Midbrain (tissue), 1 donor: ENCODE measurements at places on chromosomes 12 and 14.
A peak's percentile ranks its signal among the peaks of the same experiment; 100 is the strongest.

DNA sequence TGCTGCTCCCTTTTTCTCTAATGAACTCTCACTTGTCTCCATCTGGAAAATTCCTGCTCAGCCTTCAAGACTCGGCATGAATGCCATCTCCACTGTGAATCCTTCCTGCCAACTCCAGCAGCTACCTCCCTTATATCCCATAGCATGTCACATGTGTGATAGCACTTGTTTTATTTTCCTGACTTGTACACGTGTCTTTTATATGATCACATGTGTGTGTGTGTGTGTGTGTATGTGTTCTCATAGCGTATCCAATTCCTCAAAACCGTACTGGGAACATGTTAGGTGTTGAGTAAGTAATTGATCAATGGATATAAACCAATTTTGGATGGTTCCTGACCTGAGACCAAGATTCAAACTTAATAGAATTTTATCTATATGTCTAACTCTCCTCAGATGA lies 1107.7 kb downstream of the GALC start:
- DNase-seq: no peak

DNA sequence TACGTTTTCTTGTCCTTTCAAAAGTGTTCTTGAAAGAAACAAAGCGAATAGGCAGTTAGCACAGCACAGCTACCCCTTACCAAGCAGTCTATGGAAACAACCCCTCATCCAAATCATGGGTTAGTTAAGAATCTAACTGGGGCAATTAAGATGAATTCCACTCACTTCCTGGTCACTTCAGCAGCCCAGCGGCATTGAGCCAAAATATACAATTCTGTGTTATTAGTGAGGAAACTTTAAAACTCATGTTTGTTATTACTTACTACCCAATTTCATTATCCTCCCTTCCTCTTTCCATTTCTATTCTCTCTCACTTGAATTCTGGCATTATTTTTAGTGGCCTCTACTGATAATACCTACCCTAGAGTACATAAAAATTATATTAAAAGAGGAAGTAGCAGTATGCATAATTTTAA lies 121.4 kb downstream of the PPHLN1 start:
- no peak for DNase-seq

- DNase-seq: no peak
These were observed 6.9 kb downstream of the DERA start for GRCh38 chr12:15918066-15918465.

DNA sequence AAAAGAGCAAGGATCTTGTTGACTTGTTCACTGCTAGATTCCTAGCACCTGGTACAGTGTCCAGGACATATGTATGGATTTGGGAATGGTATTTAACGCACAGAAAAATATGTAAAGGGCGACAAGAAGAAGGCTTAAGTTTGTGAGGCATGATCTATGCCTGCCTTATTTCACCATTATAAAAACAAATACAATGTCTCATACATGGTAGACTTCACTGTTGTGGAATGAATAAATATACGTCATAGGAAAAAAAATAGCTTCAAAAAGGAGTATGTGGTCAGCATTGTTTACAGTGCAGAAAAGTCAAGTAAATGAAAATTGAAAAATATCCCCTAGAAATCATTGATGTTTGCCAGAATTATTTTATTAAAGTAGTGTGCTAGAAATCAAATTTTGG lies 30.0 kb downstream of the HCFC2 start:
- DNase-seq: no peak

- no peak for DNase-seq
These were observed 61.9 kb upstream of the CMKLR1 start for GRCh38 chr12:108400900-108401480.

DNA sequence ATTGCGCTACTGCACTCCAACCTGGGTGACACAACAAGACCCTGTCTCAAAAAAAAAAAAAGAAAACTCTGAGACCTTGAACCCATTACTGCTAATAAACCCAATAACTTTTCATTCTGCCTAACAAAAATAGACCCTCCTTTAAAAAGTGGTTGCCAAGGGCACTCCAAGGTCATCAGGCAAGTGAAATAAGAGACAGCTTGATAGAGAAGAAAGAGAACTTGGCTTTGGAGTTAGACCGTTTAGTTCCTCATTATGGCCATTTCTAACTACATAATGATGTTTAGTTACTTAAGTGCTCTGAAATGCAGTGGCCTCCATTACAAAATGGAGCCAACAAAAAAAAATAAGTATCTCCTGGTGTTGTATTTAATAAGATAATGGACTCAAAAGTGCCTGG lies 55.9 kb downstream of the PHLDA1 start:
- DNase-seq: no peak

GRCh38 chr14:100545359-100545758 lies 41.9 kb downstream of the BEGAIN start:
- no peak for DNase-seq

DNA sequence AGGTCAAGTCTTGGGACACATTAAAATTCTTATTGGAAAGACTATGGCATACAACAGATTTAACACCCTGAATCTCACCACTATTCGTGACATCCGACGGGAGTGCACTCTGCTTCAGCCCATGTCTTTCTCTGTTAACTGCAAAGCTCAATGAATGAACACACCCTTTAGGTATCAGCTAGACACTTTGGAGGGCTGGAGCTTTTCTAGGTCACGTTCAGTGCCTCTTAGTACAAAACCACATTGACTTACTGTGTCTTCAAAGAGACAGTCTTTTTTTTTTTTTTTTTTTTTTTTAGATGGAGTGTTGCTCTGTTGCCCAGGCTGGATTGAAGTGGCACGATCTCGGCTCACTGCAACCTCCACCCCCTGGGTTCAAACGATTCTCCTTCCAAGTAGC lies 80.6 kb downstream of the GLT1D1 start:
- no peak for DNase-seq

GRCh38 chr14:105178069-105178867 lies 2.8 kb downstream of the NUDT14 start:
- DNase-seq: no peak

DNA sequence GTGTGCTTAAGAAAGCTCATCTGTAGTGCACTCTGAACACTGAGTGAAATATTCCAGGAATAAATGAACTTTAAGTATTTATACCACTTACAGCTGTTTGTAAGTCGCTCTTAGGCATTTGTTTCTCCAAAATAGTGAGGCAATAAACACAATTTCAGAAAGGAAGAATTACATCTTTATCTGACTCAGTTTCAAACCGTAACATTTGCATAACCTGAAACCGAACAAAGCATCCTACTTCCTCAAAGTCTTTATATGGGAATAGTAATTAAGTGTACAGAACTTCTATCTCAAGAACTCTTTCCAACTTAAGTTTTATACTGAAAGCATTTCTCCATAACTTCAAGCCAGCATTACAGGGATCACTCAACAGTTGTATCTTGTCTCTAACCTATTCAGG lies 58.4 kb downstream of the SOX5 start:
- no peak for DNase-seq

DNA sequence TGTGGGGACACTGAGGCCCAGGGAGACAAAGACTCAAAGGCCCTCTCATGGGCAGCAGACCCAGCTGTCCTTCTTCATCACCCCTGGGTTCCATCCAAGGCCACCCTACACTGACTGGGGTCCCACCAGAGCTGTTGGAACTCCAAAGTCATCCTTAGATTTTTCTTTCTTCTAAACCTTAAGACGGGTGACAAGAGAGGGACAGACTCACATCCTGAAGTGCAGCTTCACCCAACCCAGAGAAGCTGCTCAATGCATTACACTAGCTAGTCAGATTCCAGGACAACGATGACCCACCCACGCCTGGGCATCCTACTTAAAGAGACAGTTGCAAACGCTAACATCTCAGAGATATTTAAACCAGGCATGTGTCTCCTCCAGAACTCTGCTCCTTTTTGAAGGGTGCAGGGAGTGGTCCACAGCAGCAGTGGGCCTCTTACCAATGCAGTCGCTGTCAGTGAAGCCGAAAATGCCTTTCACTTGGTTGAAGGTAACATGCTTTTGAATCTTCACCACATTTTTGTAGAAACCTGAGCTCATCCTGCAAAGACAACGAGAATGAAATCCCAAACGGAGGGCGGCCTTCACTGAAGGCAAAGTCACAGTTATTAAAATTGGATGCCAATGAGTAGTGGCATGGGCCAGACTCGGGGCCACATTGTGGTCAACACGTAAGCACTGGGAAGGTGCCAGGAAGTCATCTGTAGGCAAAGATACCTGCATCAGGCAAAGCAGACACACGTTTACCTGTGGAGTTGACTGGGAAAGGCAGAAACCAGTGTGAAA lies 23.4 kb downstream of the SLC25A47 start:
- no peak for DNase-seq

DNA sequence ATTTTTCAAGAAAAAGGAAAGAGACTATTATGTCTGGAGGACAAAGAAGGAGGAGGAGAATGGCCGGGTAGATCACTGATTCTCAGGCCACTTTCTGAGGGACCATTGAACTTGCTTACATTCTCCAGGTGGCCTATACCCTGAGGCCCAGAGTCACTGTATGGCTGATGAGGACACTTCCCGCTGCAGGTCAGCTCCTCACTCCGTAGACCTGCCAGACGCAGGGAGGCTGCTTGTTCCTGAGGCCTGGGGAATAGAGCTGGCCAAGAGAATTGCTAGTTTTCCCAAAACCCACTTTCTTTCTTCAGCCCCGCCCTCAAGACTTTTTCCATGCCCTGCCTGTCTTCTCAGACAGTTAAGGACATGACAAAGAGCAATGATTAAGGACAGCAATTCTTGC lies 510.5 kb upstream of the TBX3 start:
- DNase-seq: no peak

- no peak for DNase-seq
These were observed 10.9 kb upstream of the SERPINA9 start for GRCh38 chr14:94486883-94487282.

GRCh38 chr12:18391151-18391550 lies 129.8 kb downstream of the PIK3C2G start:
- no peak for DNase-seq

GRCh38 chr12:127297327-127297726 lies 969.6 kb upstream of the TMEM132C start:
- DNase-seq: no peak

GRCh38 chr12:43271659-43272058 lies 280.3 kb downstream of the ADAMTS20 start:
- DNase-seq: no peak

DNA sequence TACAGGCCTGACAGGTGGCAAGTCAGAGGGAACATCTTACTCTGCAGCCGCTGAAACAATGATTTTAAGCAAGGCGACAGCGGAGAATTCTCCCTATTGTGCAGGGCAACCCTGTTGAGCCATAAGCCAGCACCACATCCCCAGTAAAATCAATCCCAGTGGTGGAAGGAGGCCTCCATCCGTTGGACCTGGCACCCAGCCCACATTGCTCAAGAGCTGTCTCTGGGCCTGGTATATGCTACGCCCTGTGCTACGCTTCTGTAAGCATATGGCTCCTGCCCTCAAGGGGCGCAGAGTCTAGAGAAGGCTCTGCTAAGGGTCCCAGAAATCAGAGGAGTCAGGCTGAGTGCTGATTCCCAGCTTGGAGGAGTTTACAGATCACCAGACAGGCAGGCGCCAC lies 265.5 kb downstream of the CACNA1C start:
- no peak for DNase-seq

- DNase-seq: no peak
These were observed 111.5 kb downstream of the SRGAP1 start for GRCh38 chr12:63955831-63956666.

DNA sequence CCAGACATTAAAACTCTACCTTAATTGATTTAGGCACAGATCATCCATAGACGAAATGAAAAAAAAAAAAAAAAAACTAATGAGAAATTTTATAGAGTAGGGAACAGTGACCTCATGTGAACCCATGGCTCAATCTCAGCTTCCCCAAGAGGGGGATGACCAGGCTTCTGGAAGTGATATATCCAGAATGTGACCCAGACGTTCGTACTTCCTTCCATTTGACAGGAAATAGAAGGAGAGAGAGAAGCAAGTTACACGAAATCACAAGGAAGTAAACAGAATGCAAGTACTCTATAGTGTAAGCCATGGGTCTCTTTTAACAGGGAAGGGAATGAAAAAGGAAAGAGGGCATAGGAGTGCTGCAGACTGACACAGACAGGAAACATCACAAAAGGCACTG lies 10.1 kb downstream of the FOXN3 start:
- DNase-seq: no peak

DNA sequence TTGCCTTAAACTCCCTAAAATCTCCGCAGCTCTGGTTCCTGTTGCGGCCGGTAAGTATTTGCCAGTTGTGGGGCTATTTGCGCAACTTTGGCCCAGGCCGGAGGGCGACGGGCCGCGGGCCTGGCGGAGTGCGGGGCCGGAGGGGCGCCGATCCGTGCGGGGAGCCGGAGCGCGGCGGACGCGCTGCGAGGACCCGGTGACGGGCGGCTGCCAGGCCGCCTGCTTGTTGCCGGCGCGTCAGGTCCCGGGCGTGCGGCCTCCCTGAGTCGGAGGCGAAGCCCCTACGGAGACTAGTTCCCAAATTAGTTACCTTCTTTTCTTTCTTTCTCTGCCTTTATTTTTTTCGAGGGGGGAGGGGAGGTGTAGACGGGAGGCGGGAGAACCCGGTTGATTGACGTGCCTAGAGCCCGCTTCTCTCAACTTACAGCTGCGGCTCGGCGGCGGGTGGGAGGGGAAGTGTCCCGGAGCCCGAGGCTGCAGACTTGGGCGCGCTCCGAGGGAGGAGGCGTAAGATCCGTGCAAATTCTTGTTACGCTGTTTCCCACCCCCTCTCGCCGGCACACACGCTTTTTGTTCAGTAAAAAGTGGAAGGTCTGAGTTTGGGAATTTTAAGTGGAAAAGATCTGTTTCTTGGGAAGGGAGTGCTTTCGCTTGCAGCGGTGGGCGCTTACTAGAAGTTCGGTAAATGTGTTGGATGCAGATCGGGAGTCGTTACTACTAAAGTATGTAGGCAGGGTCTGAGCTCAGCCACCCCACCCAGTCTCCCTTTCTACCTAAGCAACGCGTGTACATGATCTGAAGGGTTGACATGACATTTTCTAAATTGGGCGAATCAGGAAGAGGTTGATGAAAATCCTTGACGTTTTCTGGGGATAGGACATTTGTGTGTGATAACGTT lies 576 bp downstream of the ZBTB1 start:
- peak; percentile 89 for DNase-seq

GRCh38 chr12:97568336-97569180 lies 106.0 kb downstream of the RMST start:
- no peak for DNase-seq
